ENCODE measurements at places on chromosomes 6 and 20. TPM values are rescaled to one million over a fixed set of nuclear protein-coding genes. Genes with fewer than 3 reads are reported as not detected.

- no peak for DNase-seq
Measured at GRCh38 chr20:8670893-8671215, 398.0 kb upstream of the PLCB4 start.

- DNase-seq = no peak
Measured at GRCh38 chr6:99492092-99492491, 23.1 kb downstream of the USP45 start.

- no peak for DNase-seq
Measured at GRCh38 chr6:44133003-44133931, 5.9 kb downstream of the TMEM63B start.

DNA sequence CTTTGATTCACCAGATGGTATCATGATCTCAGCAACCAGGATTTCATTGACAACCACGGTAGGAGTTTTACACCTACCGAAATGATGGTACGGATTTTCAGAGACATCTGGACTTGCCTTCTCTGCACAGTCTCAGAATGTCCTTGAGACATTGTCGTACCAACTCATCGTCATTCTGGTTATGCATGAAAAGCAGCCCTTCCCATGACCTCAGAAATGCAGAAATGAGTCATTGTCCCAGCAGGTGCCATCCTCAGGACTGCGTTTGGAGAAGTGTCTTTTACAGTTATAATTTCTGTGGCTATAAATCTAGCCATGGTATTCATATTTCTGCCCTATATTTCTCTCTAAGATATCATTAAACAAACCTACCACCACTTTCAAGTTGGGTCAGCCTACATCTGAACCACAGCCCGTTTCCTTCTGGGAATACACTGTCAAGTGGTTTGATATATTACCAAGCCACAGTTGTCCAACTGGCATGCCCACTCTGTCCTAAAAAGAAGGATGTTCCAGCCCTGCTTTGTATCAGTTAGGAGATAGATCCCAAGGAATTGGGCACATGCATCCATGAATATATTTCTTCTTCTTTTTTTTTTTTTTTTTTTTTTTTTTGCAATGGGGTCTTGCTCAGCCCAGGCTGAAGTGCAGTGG is 7.5 kb upstream of the BFSP1 start:
- no peak for DNase-seq

SFT2D1 gene
- 79.2 TPM for polyA plus RNA-seq

DNA sequence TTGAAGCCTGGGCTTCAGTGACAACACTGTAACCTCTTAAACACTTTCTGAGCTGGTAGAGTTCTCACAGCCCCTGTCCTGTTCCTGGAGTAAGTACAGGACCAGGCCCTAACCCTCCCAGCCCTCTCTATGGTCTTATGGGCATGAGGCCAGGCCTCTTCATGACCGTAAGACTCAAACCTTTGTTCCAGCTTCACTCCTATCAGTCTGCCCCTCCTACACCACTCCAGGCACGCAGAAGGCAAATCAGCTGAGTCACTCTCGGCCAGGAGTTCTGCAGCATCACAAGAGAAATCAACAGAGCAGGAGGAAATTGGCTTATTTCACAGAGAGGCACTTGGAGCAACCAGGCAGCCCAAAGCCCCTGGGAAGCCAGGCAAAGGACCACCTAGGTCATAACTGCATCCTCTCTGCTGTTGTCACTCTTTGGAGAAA is 25.3 kb upstream of the CHD6 start:
- no peak for DNase-seq

CYP24A1 gene
- polyA plus RNA-seq = 4.0 TPM

DNA sequence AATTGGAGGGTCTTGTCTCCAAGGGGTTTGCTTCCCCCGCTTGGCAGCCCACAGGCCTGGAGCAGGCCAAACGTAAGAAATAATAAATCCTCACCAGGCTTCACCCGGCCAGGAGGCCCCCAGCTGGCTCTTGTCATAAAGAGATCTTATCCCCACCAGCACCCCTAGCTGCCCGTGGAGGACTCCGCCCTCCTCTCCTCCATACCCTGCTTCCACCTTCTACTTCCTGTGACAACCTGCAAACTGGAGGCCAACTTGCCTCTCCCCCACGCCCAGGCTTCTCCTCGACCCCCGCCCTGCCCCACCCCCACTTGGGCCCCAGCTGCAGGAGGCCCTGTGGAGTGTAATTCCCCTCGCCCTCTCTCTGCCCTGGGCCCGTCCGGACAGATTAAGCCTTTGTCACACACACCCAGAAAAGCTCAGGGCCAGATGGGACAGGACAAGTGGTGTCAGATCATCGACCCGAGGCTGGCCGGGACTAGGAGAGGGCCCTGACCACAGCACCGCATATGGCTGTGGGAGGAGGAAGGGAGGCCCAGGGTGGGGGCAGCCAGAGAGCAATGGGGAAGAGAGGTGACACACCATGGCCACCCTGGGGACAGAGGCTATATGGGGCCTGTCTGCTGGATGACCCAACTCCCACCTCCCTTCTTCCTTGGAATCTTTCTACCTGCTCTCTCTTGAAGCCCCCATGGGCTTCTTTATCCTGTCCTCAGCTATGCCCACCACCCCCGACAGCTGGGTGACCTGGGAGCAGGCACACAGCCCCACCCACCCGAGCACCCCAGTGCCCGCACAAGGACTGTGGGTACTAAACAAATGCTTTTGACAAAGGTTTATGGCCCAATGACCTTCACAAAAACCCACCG is 3.9 kb downstream of the NOL4L start:
- DNase-seq = no peak

CDH22 gene
- not detected for polyA plus RNA-seq

- DNase-seq = no peak
Measured at GRCh38 chr6:104473021-104473429, 386.7 kb downstream of the HACE1 start.

SLC24A3 gene
- polyA plus RNA-seq = 6.6 TPM

- DNase-seq = no peak
Measured at GRCh38 chr6:106889692-106890091, 84.8 kb downstream of the CD24 start.

- no peak for DNase-seq
Measured at GRCh38 chr6:167044696-167045095, 45.5 kb downstream of the CEP43 start.

GLP1R gene
- polyA plus RNA-seq = 0.12 TPM

SYNGAP1 gene
- polyA plus RNA-seq = 42.3 TPM

GRCh38 chr6:44386929-44387345 is 569 bp upstream of the CDC5L start:
- DNase-seq = peak; percentile 46

CDK19 gene
- polyA plus RNA-seq = 44.1 TPM

- no peak for DNase-seq
Measured at GRCh38 chr6:128515550-128516513, 4.6 kb downstream of the PTPRK start.

GRCh38 chr6:125831659-125832058 is 40.9 kb downstream of the NCOA7 start:
- no peak for DNase-seq

STK4 gene
- polyA plus RNA-seq = 20.1 TPM

DNA sequence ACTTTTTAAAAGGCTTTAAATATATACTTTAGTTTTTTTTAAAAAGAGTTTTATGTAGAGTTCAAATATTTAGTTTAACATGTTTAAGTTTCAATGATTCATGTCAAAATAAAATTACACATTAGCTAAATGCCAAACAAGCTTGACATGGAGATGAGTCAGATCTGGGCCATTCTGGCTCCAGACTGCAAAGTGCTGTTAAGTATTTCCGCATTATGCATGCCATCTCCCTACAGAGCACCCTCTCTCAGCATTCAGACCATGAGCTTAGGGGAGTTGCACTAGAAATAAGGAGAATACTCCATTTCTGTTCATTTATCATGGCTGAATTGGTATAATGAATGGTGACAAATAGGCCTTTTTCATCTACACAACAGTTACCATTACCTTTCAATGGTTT is 21.5 kb upstream of the HS3ST5 start:
- no peak for DNase-seq

GRCh38 chr6:69311888-69312287 is 484.9 kb downstream of the LMBRD1 start:
- no peak for DNase-seq

ROS1 gene
- polyA plus RNA-seq = 0.11 TPM

DNA sequence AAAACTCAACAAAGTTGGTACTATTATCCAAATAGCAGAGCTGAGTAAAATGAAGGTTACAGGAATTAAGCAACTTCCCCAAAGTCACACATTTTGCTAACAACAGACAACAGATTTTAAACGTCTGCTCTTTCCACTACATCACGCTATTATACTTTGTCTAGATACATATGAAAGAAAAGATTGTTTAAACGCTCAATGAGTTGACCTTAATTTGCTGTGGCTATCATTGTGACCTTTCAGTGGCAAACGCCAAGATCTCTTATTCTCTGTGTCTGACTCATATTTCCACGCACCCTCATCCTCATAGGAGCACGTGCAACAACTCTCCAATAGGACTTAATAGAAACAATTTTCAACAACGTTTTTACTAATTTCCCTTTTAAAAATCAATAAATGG is 540.1 kb downstream of the MAFB start:
- DNase-seq = no peak

- DNase-seq = no peak
Measured at GRCh38 chr6:69784595-69785377, 12.0 kb downstream of the LMBRD1 start.

GRCh38 chr20:45105317-45105716 is 4.4 kb upstream of the KCNS1 start:
- DNase-seq = no peak

- no peak for DNase-seq
Measured at GRCh38 chr6:40907198-40907701, 131.8 kb downstream of the UNC5CL start.

GRCh38 chr6:13776602-13777001 is 37.8 kb downstream of the MCUR1 start:
- no peak for DNase-seq

GRCh38 chr20:46220455-46221207 is 87.7 kb downstream of the CDH22 start:
- DNase-seq = peak; percentile 26
